ENCODE measurements at places on chromosomes 3 and 15.
A peak's percentile ranks its signal among the peaks of the same experiment; 100 is the strongest.

DNA sequence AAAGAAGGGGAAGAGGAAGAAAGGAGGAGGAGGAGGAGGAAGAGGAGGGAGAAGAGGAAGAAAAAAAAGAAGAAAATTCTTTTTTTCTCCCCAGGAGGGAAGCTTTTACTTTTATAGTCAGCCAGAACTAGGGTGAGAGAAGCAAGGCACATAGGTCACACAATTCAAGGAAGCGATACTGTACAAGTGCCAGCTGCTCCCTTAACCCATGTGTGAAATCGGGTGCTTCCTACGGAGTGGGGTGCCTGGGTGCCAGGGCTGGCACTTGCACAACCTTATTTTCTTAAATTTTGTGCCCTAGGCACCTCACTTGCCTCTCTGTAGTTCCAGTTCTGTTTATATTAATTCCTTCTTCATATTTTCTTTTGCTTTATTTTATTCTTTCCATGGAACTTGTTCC lies 150.4 kb downstream of the LIPC start:
- no peaks in the 10 kb centered on the region for H3K36me3 ChIP-seq
- no peaks in the 10 kb centered on the region for H3K27me3 ChIP-seq
- H3K4me1 ChIP-seq = no peaks in the 10 kb centered on the region
- no peak overlapping the region for H3K27ac ChIP-seq

- no peaks in the 10 kb centered on the region for H3K36me3 ChIP-seq
- H3K4me1 ChIP-seq = no peaks in the 10 kb centered on the region
- H3K27me3 ChIP-seq = no peaks in the 10 kb centered on the region
- DNase-seq = no peak
- H3K27ac ChIP-seq = no peak overlapping the region
These were observed 57.4 kb downstream of the ANXA2 start for GRCh38 chr15:60340207-60340921.

DNA sequence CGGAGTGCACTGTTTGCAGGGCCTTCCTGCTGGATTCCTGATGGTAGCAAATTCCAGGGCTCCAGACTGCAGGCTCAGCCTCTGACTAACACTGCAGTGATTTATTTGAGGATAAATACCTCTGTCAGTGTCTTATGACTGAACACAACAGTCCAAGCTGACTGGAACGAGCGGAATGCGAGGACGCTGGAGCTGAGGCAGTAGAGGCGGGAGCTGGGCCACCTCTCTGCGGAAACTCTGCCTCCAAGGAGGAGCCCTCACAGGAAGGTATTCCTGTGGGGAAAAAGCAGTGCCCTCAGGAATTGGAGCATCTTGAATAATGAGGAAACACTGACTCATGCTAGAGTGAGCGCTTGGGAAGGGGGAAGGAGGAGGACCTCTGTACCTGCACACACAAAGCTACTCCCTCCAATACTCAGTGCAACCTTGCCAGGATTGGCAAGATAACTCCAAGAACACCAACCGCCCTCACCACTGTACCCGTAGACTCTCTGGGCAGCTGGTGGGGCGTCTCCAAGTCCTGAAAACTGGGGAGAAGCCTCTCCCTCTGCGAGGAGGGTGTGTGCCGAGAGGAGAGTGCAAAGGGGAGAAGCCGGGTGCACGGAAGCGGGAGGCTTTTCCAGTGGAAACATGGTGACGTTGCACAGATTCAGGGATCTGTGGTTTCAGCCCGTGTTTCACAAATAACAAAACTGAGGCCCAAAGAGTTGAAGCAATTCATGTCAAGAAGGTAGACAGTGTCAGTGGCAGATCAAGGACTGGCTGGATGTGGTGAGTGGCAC lies 43.0 kb downstream of the VGLL4 start:
- DNase-seq = no peak
- no peaks in the 10 kb centered on the region for H3K4me1 ChIP-seq
- no peak overlapping the region for H3K4me3 ChIP-seq
- H3K36me3 ChIP-seq = no peaks in the 10 kb centered on the region

- no peaks in the 10 kb centered on the region for H3K4me1 ChIP-seq
- H3K27me3 ChIP-seq = peaks cover 4% of the 10 kb centered on the region
- no peak overlapping the region for H3K4me3 ChIP-seq
- no peaks in the 10 kb centered on the region for H3K36me3 ChIP-seq
These were observed 235.3 kb downstream of the ARRDC4 start for GRCh38 chr15:98195796-98196195.

GRCh38 chr3:97610626-97611025 lies 153.9 kb upstream of the ARL6 start:
- no peaks in the 10 kb centered on the region for H3K27me3 ChIP-seq
- no peak overlapping the region for H3K27ac ChIP-seq
- no peaks in the 10 kb centered on the region for H3K36me3 ChIP-seq
- no peaks in the 10 kb centered on the region for H3K4me1 ChIP-seq
- H3K4me3 ChIP-seq = no peak overlapping the region

DNA sequence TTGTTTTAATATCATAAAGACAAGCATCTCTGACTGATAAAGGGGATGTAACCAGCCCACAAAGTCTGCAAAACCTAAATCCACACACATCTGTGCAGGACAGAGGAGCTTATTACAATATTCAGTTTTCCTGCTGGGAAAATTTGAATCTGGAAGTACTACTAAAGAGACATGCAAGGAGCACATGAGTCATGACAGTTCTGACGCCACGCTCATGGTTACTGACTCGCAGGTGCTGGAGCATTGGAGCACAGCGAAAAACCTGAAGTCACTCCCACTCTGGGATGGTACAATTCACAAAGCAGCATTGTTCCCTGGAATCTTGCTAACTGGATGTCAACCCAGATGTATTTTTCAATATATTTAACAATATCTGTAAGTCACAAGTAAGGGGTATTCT lies 7.6 kb upstream of the ISL2 start:
- DNase-seq = no peak
- no peak overlapping the region for H3K4me3 ChIP-seq
- H3K27me3 ChIP-seq = no peaks in the 10 kb centered on the region
- no peaks in the 10 kb centered on the region for H3K4me1 ChIP-seq
- no peak overlapping the region for H3K27ac ChIP-seq

DNA sequence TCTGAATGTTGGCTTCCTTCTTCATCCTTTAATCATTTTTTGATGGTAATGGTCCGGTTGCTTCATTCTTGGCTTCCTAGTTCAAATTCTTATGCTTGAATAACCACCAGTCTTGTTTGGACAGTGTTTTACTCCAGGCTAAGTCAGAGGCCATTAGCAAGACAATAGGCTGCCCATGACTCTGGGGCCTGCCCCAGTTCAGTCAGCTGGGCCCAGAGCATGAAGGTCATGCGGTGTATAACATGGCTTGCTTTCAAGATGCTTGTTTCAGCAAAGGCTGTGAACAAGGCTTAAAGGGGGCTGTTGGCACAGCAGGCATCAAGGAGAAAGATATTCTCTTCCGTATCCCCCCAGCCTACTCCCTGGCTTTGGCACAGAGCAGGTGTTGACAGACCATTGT lies 13.7 kb downstream of the TM4SF18 start:
- no peaks in the 10 kb centered on the region for H3K36me3 ChIP-seq
- DNase-seq = no peak
- no peak overlapping the region for H3K27ac ChIP-seq

- no peak within 1 kb of the TSS for H3K27ac ChIP-seq
- peaks cover 13% of the 10 kb centered on the region for H3K4me1 ChIP-seq
- H3K36me3 ChIP-seq = no peaks in the 10 kb centered on the region
- no peak within 1 kb of the TSS for H3K4me3 ChIP-seq
- no peaks in the 10 kb centered on the region for H3K27me3 ChIP-seq
These were observed at the start of gene CSTA for GRCh38 chr3:122324871-122325323. CSTA (plus strand) TSS chr3:122325248; CDS start chr3:122325293, 45 bp downstream.

DNA sequence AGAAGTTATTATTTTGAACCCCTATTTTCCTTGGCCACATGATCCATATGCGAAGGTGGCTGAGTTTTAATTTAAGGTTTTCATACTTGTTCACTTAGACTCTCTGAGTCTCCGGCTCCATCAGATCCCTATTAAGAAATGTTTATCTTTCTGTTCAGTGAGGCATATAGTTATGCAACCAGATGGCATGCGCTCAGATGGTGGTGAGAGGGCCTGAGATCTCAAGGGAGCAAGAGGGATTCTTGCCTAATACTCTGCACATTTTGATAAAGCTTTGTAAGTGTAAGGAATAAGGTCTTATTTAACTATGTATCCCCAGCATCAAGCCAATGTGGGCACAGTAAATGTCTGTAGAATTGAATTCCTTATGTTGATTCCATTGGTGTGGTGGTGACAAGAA lies 78.9 kb upstream of the DPH6 start:
- H3K36me3 ChIP-seq = no peaks in the 10 kb centered on the region
- H3K4me3 ChIP-seq = no peak overlapping the region
- H3K27ac ChIP-seq = no peak overlapping the region
- H3K27me3 ChIP-seq = no peaks in the 10 kb centered on the region

DNA sequence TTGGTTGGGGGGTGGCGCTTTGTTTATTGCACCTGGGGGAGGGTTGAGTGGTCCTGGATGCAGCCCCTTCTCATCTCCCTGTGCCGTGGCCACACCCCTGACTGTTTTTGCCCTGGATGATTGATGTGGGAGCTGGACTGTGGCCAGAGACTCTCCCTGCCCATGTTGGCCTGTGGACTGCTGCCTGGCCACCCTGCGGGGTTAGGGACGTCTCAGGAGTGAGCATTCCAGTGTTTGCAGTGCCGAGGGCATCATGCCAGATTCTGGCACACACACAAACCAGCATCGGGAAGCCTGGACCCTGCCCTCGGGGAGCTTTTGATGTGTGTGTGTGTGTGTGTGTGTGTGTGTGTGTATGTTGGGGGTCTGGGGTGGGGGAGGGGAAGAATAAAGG lies 15.8 kb downstream of the APBA2 start:
- H3K27me3 ChIP-seq = no peaks in the 10 kb centered on the region
- no peaks in the 10 kb centered on the region for H3K36me3 ChIP-seq
- H3K27ac ChIP-seq = no peak overlapping the region
- no peaks in the 10 kb centered on the region for H3K4me1 ChIP-seq
- DNase-seq = no peak

DNA sequence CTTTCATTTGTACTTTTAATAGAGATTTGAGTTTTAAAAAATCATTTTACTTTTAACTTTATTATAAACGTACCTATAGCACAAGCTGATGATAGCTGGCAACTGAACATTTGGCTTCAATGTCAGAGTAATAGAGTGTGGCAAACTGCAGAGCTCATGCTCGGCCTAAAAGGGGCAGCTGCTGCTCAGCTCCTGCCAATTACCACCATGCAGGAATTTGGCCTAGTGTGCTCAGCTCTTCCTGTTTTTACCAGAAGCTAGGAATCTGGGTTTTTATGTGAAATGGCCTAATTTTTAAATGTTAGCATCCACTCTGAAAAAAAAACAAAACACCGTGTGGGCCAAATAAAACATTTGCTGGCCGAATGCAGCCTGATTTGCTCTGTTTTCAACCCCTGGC lies 1.8 kb downstream of the IFT122 start:
- H3K4me3 ChIP-seq = peak overlapping the region; percentile 65
- H3K36me3 ChIP-seq = no peaks in the 10 kb centered on the region
- DNase-seq = no peak
- H3K4me1 ChIP-seq = peaks cover 53% of the 10 kb centered on the region

- H3K36me3 ChIP-seq = no peaks in the 10 kb centered on the region
- no peak overlapping the region for H3K4me3 ChIP-seq
- H3K27me3 ChIP-seq = no peaks in the 10 kb centered on the region
- DNase-seq = no peak
- no peak overlapping the region for H3K27ac ChIP-seq
- peaks cover 43% of the 10 kb centered on the region for H3K4me1 ChIP-seq
These were observed 336.1 kb downstream of the FOXP1 start for GRCh38 chr3:71247221-71247957.

DNA sequence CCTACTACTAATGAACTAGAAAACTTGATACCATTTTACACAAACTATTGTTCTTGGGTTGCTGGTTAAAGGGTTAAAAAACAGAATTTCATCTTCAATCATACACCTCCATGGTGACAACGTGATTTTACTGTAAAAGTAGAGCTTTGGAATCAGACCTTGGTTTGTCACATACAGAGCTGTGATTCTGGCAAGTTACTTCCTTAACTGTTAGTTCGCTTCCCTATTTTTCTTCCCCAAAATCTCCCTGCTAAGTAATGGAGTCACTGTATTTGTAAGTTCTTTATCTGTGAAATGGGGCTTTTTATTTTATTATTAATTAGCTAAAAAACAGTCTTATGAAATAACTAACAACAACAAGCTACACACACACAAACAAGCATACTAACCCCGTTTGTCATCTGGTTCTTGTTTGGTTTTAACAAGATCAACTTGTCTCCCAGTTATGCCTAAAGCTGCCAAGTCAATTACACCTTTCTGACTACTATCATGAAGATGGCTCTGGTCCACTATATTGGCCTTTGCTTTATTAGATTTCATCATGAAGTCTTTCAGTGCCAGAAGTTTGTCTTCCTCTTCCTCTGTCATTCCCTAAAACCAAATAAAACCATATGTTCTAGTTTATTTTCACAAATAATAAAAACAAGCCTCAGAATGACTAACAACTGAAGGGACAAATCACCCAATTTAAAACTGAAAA lies 38.6 kb downstream of the PIK3R4 start:
- no peak overlapping the region for H3K4me3 ChIP-seq
- no peaks in the 10 kb centered on the region for H3K27me3 ChIP-seq
- H3K27ac ChIP-seq = no peak overlapping the region
- H3K36me3 ChIP-seq = no peaks in the 10 kb centered on the region
- peaks cover 9% of the 10 kb centered on the region for H3K4me1 ChIP-seq

- H3K27me3 ChIP-seq = no peaks in the 10 kb centered on the region
- H3K4me1 ChIP-seq = no peaks in the 10 kb centered on the region
These were observed 130.6 kb upstream of the ZBED2 start for GRCh38 chr3:111725706-111726105.

- no peak overlapping the region for H3K4me3 ChIP-seq
- no peaks in the 10 kb centered on the region for H3K4me1 ChIP-seq
- no peaks in the 10 kb centered on the region for H3K27me3 ChIP-seq
- peak; percentile 82 for DNase-seq
These were observed 45.8 kb upstream of the TRA2B start for GRCh38 chr3:185983495-185984141.

DNA sequence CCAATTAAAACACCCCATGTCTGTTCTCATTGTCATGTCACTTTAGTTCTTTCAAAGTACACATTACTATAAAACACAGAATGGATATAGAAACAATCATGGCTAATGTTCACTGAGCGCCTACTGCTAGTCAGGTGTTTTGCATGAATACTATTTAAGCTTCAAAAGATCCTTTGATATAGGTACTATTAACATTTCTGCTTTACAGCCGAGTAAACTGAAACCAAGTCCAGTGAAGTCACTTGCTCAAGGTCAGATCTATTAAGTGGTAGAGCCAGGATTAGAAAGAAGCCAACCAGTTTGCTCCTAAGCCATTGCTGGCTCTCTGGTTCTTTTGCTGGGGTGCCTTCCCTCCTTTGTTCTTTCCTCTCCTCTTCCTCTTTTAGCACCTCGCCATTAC lies 32.4 kb upstream of the NMNAT3 start:
- no peaks in the 10 kb centered on the region for H3K27me3 ChIP-seq
- no peak overlapping the region for H3K27ac ChIP-seq
- no peak overlapping the region for H3K4me3 ChIP-seq
- H3K36me3 ChIP-seq = no peaks in the 10 kb centered on the region

DNA sequence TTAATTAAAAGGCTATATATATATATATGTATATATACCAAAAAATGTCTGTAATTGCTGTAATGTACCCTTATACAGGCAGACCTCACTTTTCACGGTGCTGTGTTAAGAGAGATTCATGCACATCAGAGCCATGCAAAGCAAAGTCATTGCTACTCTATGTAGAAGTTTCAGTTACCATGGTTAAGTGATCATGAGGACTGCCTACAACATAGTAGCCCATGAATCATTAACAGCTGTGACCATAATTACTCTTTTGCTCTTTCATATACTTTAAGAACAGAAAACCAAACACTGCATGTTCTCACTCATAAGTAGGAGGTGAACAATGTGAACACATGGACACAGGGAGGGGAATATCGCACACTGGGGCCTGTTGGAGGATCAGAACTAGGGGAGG lies 225.3 kb upstream of the EPHA3 start:
- H3K27me3 ChIP-seq = no peaks in the 10 kb centered on the region
- no peak overlapping the region for H3K4me3 ChIP-seq
- no peak overlapping the region for H3K27ac ChIP-seq
